Bone marrow (tissue), 2 donors: ENCODE measurements at places on chromosomes 7 and 10.
A peak's percentile ranks its signal among the peaks of the same experiment; 100 is the strongest.

GRCh38 chr10:16626697-16627096 lies 105.0 kb upstream of the C1QL3 start:
- DNase-seq, result no peak

DNA sequence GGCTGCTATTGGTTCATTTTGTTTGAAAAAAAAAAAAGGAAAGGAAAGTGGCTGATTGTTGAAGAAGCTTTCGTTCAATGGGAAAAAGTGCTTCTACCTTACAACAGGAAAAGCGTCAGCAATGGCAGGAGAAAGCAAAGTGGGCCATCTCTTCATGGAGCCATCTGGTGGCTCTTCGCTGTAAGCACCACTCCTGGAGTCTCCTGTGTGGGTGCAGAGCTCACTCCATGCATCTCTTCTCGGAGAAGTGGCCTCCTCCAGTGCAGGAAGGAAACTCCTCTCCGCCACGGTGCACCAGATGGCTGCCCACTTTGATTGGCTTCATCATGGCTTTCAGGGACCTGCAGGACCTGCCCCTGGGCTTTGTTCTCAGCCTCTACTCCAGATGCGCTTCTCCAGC lies 250.9 kb downstream of the PTEN start:
- DNase-seq, result no peak

DNA sequence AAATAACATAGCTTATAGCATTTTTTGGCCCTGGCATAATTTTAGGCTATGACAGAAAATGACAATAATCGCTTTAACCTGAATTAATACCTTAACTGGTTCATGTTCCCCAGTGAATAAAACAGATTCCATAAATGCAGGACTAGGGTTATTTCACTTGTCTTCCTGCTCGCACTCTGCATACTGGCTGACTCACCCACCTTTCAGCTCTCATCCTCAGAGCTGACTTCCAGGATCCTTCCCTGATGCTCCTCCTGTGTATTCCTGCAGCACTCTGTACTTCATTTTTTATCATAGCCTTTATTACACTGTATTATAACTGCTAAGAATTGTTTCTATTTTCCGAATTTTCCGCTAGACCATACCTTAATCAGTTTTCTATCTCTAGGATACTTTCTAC lies 123.7 kb downstream of the AVL9 start:
- DNase-seq, result no peak

GRCh38 chr7:136058546-136058945 lies 81.4 kb upstream of the MTPN start:
- DNase-seq, result no peak

- DNase-seq, result no peak
These were observed 277.6 kb downstream of the GATA3 start for GRCh38 chr10:8331896-8332729.

DNA sequence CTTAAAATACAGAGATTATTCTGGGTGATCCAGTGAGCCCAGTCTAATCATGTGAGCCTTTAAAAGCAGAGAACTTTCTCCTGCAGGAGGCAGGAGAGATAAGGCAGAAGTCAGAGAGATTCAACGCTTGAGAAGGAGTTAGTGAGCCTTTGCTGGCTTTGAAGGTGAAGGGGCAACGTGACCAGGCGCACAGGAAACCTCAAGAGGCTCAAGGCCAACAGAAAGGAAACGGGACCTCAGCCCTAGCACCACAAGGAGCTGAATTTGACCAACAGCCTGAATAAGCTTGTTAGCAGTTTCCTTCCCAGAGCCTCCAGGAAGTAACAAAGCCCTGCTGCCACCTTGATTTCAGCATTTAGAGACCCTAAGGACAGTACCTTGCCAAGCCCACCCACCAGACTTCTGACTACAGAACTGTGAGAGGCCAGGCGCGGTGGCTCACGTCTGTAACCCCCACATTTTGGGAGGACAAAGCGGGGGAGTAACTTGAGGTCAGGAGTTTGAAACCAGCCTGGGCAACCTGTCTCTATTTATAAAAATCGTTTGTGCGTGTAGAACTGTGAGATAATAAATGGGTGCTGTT lies 87.3 kb upstream of the KAT6B start:
- DNase-seq, result peak; percentile 66

GRCh38 chr10:58436071-58436470 lies 50.9 kb downstream of the TFAM start:
- no peak for DNase-seq

- DNase-seq, result no peak
These were observed 39.5 kb downstream of the PKD1L1 start for GRCh38 chr7:47908720-47909119.

GRCh38 chr7:134343796-134344195 lies 27.1 kb upstream of the SLC35B4 start:
- DNase-seq, result no peak

DNA sequence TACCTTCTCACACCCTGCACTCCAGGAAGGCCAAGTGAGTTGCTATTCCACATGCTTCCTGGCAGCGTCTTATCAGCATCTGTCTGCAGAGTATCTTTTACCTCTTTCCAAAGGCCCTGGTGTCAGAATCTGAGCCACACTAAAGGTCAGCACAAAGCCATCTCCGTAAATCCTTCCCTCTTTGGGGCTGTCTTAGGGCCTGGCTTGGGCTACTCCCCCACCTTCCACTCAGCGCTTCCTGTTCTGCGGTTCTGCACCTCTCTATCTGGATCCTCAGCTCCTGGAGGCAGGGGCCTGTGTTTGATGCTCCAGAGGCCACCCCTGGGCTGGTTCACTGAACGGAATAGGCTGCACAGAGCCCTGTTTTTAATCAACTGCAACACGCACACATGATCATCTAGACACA lies 334.8 kb upstream of the GALNT17 start:
- no peak for DNase-seq

DNA sequence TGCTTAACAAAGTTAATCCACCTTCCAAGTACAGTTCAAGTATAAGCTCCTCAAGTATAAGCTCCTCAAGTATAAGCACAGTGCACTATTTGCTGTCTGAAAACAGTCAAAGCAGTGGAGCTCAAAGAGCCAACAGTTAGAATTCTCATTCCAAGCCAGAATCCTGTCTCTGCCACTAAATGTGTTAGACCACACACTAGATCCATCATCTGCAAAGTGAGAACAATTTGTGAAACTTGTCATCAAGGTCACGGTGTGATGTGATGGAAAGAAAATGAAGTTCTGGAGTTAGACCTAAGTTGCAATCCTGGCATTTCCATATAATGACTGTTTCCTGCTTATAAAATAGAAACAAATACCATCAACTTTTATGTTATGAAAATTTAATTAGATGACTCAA lies 602.5 kb downstream of the TNS3 start:
- no peak for DNase-seq

DNA sequence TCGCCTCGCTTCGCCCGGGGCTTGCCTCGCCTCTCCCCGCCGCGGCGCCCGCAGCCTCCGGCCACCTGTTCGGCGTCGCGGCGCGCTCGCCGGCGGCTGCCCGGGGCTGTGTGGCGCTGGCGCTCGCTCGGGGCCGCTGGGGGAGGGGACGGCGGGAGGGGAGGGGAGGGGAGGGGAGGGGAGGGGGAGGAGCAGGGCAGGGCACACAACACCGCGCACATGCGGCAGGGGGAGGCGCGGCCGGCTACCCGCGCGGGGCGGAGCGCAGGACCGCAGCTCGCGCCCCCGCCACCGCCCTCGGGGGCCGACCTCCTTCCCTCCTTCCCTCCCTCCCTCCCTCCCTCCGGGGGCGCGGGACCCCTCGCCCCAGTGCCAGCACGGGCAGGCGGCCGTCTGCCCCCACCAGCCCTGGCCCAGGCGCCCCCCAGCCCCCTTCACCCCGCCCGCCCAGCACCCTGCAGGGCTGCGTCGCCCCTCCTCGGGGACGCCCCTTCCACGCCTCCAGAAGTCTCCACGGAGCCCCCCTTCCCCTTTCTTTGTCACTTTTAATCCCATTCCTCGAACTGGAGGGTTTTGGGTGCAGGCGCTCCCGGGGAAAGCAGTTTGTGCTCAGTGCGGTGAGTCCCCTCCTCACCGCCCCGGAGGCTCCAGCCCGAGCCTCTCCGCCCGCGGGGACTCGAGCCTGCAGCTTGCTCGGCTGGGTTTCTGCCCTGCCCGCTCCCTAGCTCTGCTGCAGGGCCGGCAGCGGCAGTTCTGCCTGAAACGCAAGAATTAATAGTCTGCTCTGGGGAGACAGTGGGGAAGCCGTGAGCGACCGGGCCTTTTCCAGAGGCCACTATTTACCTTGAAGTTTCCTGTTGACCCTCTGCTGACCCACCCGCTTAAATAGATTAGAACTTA lies at the start of gene PARD3:
PARD3 (minus strand) TSS at position 112 of the 900 bp plus-strand sequence. CDS start 301 bp downstream, outside the sequence.
- no peak for DNase-seq

- no peak for DNase-seq
These were observed 68.2 kb upstream of the LRGUK start for GRCh38 chr7:134058980-134059379.

DNA sequence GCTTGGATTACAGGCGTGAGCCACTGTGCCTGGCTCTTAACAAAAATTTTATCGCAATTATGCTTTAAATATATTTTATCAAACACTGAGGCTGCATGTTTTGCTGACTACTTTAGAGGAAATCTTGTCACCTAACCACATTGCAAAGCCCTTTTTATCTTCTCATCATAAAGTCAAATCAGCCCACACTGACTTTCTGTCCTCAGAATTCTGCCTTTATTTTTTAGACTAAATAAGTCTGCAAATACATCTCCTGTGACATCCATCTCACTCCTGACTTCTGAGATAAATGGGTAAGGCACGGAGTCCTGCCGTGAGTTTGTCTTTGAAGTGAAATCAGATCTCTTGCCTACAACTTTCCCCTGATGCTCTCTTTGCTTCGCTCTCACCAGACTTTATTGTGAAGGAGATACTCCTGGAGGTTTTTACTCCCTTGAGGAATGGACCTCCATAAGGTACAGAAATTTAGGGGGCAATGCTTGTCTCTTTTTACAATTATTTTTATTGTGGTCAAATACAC lies 23.5 kb upstream of the UCMA start:
- DNase-seq, result no peak

DNA sequence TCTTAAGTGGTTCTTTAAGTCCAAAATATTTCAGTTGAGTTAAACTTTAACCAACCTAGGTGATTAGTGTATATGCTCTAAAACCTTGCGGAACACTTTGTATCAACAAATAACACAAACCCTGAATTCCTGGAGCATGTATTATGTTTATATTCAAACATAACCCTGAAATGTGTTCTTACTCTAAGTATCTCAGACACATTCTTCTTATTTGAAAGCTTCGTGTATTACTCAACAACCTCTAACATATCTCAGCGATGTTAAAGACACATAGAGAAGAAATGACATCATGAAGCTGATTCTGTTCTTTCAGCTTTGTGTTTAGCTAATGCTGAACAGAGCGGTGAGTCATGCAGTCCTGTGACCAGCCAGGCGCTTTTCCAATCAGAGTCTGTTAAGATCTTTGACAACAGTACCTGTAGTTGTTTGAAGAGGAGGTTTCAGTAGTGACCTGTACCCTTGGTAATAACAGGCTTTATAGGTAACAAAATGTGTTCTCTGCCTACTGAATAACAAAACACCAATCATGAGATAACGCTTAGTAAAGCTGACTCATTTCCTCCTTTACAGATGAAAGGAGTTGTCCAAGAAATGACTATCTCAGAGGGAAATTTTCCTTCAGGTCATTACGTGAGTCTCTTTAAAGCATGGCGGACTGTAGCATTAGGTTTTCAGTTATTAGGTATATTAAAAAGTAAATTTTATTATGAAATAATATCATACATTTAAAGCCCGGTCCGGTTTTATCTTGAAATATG lies 67.3 kb upstream of the KLF6 start:
- peak; percentile 84 for DNase-seq

GRCh38 chr10:118304521-118304920 lies 37.6 kb downstream of the FAM204A start:
- no peak for DNase-seq

GRCh38 chr10:12825260-12825849 lies 176.2 kb downstream of the CCDC3 start:
- no peak for DNase-seq

DNA sequence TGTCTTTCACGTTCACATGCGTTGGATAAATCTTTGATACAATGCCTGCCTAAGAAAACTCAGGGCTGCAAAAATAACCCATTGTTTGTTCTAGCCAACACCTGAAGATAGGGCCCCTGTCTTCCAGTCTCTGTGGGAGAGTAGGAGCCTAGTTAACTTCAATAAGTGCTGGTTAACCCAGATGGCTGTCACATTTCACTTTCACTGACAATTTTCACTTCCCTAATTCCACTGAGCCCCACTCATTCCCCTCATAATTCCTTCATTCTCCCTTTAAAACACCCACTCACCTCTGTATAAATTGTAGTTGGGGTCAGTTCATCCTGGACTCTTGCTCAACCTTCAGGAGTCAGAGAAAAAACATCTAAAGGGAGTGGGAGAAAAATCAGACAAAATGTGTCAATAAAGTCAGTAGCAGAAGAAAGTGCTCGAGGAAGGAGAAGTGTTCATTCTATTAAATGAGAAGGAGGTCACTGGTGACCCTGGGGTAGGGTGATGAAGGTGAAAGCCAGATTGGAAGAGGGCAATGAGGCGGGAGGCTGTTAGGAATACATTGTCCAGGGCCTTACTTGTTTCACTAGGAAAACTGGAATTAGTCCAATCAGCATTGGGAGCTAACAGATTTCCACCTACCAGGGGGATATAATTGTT lies 51.2 kb upstream of the ABI1 start:
- no peak for DNase-seq

- DNase-seq, result no peak
These were observed 134.3 kb downstream of the C10orf90 start for GRCh38 chr10:126536148-126536547.

DNA sequence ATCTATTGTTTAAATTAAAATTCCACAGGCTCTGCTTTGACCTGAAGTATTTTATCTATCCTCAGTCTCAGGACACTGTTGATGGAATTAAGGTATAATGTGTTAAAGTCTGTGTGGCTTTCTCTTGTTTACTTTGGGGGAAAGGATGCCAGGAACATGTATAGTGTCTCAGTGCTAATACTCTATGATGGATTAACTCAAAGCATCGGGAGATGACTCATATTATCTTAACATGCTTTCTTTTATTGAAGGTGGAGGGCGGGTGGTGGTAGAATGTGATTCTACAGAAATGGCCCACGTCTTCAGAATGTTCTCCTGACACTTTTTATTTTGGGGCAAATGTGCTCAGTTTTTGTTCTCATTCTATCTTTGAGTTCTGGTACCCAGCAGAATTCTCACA lies 189.0 kb downstream of the ANKRD30A start:
- DNase-seq, result no peak

DNA sequence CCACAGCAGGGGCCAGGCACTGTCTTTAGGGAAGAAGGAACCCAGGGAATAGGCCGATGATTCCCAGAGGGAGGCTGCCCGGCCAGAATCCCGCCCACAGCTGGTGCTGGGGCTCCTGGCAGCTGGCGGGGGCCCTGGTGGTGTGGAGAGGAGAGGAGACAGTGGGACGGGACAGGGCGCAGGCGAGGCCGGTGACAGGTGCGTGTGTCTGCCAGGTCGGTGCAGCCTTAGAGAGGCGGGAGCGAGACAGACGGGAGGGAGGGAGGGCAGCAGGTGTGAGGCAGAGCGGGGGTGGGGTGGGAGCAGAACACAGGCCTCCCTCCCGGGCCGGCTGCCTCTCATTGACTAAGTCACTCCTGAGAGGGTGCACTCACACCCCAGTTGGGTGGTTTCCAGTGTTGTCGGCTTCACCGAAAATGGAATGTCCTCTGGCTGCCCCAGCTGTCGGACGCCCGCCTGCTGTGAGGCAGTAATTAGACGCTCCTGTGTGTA lies 55.2 kb downstream of the ELFN1 start:
- DNase-seq, result no peak

- DNase-seq, result no peak
These were observed 188.4 kb upstream of the C7orf33 start for GRCh38 chr7:148402159-148402558.
